ENCODE measurements at places on chromosomes 6 and 20. TPM values are rescaled to one million over a fixed set of nuclear protein-coding genes. Genes with fewer than 3 reads are reported as not detected.

Gene RANBP9
- 30.7 TPM for total RNA-seq

Gene CLVS2
- total RNA-seq: not detected

Gene EYA2
- not detected for total RNA-seq

Gene C4A
- 1.6 TPM for total RNA-seq

Gene BTN1A1
- not detected for total RNA-seq

Gene THBD
- not detected for total RNA-seq

Gene CHMP4B
- 34.3 TPM for total RNA-seq

Gene HLA-F
- total RNA-seq: 28.0 TPM

Gene PGC
- total RNA-seq: not detected

Gene COL19A1
- total RNA-seq: 39.9 TPM

Gene ANGPT4
- total RNA-seq: not detected

Gene PRR18
- not detected for total RNA-seq
